ENCODE measurements at places on chromosomes 7 and 10. TPM values are rescaled to one million over a fixed set of nuclear protein-coding genes. Genes with fewer than 3 reads are reported as not detected.

- peak; percentile 4 for DNase-seq
These were observed 29.0 kb downstream of the RASGEF1A start for GRCh38 chr10:43237631-43238446.

The ATAD1 gene
- 25.1 TPM for total RNA-seq

- no peak for DNase-seq
These were observed 104.6 kb upstream of the SFMBT2 start for GRCh38 chr10:7515439-7515838.

- DNase-seq = no peak
These were observed 84.1 kb downstream of the TAF3 start for GRCh38 chr10:7902413-7902812.

- no peak for DNase-seq
These were observed 21.1 kb downstream of the CRPPA start for GRCh38 chr7:16399916-16400892.

The AZGP1 gene
- not detected for total RNA-seq

DNA sequence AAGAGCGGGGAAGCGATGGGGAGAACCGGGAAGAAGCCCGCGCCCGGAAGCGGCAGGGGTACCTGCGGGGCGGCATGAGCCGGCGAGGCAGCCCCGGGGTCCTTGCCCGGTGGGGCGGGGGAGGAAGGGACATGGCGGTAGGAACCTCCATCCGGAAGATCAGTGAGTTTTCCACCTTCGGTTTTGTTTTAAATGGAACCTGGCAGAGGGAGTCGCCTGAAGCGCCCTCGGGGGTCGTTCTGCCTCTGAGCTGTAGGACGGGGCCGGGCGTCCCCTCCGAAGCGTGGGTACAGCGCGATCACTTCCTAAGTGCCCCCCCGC, 471 bp downstream of the PFKP start:
- no peak for DNase-seq

DNA sequence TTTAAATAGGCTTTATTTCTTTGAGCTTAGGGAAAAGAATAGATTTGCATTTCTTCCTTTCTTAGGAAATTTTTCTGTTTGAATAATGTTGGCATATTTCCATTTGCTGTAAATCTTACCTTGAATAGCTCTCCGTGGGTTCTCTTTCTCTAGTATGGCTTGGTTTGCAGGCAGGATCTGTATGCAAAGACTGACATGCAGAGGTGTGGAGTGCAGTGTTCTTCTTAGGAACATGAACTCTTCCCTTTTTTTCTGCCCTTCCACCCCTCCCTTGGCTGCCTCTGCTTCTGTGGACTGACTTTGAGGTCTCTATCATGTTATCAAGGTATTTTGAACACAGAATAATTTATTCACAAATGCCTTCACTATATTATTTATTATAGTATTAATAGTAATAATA, 222.8 kb downstream of the LHFPL3 start:
- no peak for DNase-seq

DNA sequence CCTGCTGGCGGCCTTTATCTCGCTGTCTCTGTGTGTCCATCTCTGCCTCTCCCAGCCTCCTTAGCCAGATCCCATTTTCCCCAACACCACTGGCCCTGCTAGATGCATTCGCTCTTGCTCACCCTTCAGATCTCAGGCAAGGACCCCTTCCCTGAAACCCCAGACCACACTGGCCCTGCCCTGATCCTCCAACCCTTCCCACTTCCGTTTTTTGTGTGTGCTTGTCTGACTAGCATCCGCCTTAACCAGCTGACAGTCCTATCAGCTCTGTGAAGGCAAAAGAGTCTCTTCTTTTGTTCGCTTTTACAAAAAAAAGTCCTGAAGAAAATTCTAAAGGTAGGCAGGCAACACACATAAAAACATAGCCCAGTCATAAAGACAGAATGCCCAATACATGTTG, 28.7 kb downstream of the CHST15 start:
- DNase-seq = no peak

The POLR2J gene
- total RNA-seq = 37.9 TPM

DNA sequence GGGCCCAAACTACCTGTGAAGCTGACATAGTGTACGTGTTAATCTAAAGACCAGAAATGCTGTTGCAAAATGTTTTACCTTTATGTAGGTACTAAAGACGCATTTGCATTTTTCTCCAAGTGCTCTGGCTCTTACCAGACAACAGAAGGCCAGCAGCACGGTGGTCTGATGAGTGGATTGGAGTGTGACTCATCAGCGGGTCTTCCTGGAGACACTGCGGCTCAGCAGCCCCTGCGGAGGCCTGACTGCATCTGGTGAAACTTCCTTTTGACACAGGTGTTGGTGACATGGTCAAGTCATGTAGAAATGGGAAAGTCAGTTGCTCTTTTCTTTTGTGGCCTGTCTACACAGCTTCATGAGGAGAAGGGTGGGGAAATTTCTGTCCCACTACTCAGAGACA, 723.6 kb downstream of the INHBA start:
- no peak for DNase-seq

The CALN1 gene
- not detected for total RNA-seq

GRCh38 chr10:29925771-29926692, 133.4 kb downstream of the JCAD start:
- no peak for DNase-seq

All from T-helper 17 cell (primary cell).